Posterior vena cava (tissue), 2 donors: ENCODE measurements at places on chromosomes 12 and 14.

- DNase-seq, result no peak
Measured at GRCh38 chr12:66279123-66279712, 23.1 kb upstream of the HELB start.

DNA sequence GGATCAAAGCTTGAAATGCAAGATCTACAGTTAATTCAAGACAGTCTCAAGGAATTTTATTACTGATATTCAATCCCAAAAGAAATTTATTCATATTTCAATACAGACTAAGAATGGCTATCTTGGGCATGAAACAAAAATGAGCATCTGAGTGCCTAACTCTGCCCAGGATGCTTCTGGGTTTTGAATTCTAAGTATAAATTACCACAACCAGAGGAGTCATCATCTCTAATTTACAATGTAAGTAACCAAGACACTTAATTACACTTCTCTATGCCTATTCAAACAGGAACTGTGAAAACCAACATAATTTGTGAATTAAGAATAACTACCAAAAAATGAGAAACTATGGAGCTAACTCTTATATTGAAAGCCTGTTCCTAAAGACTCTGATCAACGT is 14.1 kb downstream of the OSBPL8 start:
- DNase-seq, result no peak

GRCh38 chr14:52055167-52055566 is 13.7 kb downstream of the NID2 start:
- DNase-seq, result no peak

GRCh38 chr12:14214495-14214894 is 151.0 kb upstream of the ATF7IP start:
- DNase-seq, result no peak

DNA sequence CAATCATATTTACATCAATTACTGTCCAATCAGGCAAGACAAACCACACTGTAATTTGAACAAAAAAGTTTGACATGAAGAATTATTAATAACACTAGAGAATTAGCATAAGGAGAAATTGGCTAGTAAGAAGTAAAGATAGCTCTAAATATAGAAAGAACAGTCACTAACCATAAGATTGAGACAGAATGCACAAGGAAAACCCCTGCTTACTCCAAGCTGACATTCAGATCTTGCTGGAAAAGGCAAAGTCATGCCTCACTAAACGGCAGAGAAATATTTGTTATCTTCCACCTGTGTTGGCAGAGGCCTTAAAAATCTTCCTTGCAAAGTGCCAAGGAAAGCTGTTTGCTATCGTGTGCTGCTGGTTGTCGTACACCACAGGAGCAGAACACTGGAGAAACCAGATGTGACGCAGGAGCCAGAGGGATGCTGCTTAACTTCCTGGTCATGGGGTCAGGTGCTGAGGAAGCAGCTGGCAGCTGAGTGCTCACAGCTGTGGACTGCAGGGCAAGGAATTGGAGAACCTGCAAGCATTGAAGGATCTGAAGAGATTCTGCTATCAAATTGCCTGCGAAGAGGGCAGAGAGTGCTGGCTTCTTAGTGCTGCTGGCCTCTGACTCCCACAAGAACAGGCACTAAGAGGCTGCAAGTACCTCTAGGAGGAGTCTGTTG is 1323.3 kb downstream of the LRFN5 start:
- peak; percentile 83 for DNase-seq

DNA sequence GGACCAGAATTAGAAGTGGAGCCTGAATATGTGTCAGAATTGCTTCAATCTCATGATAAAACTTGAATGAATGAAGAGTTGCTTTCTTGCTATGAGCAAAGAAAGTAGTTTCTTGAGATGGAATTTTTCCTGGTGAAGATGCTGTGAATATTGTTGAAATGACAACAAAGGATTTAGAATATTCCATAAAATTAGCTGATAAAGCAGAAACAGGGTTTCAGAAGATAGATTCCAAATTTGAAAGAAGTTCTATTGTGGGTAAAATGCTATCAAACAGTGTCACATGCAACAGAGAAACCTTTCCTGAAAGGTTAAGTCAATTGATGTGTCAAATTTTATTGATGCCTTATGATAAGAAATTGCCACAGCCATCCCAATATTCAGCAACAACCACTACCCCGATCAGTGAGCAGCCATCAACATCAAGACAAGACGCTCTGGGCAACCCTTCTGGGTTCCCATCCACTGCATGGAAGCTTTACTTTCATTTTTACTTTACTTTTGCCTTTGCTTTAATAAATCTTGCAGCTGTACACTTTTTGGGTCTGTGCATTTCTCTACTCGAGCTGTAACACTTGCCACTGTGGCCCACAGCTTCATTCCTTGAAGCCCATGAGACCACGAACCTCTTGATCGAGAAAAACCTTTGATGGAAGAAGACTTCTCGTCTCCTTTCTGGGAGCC is 104.0 kb upstream of the SSTR1 start:
- DNase-seq, result no peak

DNA sequence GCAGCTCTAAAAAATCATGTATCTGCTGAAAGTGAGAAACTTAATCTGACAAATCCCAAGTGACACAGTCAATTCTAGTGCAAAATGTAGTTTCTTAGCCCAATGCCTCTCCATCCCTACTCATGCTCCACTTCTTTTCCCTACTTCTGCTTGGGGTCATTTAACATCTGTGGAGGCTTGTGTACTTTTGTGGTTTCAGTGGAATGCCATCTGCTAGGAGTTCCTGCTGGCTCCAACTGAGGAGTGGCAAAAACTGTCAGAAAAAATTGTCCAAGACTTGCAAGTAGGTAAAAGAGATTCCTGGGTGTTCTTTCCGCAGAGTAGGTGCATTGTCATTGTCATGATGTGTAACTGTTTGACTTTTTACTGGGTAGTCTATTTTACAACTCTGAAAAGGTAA is 12.5 kb upstream of the AVPR1A start:
- no peak for DNase-seq

DNA sequence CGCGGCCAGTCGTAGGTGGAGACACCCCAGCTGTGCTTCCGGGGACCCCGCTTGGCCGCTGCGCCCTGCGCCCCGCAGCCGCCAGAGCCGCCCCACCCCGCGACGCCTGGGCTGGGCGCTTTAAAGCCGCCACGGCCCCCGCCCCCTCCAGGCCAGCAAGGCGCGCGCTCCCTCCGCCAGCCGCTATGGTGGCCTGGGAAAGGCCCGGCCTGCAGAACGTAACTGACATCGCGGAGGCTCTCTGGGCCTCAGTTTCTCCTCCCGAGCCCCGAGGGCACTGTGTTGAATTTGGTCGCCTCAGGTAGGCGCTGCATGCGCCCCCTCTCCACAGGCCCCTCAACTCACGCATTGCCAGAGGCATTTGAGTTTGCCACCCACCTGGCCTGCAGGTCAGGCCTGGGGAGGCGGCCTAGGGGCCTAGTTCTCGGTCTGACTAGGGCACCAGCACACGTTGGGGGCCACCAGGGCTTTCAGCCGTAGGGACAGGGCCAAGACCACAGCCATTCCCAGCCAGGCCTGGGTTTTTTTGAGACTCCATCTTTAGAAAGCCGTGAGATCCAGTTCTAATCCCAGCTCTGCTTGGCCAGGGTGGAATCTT is at the start of gene NGB:
Gene NGB, minus strand, starts transcription at position 94 of the 598 bp plus-strand sequence. CDS start 269 bp downstream, outside the sequence.
- DNase-seq, result peak; percentile 52

DNA sequence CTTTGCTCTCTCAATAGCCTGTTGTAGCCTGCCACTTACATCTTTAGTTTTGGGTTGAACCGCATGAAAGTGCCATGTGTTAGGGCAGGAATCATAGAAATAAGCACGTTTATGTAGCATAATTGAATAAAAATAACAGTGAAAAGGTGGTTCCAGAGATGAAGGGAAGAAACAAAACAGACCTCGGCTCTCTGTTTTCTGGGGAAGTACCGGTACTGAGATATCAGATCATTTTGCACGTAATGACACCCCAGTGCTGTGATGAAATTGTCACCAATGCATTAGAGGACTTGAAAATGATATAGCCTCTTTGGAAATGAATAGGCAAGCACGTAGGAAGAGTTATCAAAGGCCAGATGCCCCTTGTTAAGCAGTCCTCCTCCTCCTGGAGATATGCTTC is 42.5 kb upstream of the DLK1 start:
- DNase-seq, result no peak

- peak; percentile 49 for DNase-seq
Measured at GRCh38 chr12:109645194-109645593, 68.4 kb upstream of the FAM222A start.

GRCh38 chr12:51547606-51548005 is 43.4 kb upstream of the SCN8A start:
- no peak for DNase-seq

DNA sequence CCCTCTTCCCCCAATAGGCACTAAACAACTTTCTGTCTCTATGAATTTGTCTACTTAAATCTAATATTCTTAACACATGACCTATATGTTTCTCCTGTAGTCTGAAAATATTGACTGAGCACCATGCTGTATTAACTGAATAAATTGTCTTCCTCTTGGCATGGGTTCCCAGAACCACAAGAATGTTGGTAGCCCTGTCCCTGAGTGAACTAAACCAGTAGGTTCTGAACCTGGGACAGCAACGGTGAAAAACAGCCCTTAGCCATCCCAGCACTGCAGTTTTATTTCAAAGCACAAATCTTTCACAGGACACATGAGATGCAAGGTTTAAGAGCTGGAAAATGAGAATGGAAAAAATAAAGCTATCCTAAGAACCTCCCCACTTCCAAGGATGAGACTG is 20.4 kb upstream of the HSP90B1 start:
- no peak for DNase-seq

- DNase-seq, result no peak
Measured at GRCh38 chr12:110355073-110355472, 48.4 kb downstream of the ANAPC7 start.

DNA sequence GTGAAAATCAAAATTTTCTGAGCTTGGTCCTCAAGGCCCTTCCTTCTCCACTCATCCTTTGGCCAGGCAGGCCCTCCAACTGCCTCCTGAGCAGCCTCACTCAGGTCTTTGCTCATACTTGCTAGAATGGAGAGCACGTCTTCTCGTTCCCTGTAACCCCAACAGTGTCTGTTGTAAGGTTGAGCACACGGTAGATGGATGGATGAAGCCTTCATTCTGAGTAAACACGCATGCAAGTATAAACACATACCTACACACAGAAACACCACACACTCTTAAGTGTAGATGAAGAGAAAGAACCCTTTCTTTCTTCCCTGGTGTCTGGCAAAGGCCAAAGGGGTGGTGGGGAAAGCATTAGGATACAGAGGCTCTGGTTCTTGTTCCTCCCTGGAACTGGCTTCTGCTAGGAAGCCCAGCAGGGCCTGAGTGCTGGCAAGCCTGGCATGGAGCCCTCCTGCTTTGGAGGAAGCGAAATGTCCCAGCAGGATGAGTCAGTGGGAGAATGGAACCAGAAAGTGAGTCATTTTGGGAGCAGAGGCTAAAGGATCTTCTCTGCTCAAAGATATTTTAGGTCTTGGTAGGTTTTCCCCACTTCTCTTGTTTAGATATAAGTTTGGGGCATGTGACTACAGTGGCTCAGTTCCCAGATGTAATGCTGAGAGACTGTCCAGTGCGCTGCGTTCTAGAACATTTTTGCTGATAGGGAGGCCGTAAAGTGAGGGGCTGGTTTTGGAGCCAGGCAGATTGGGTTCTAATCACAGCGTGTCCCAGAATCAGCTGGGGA is 127.4 kb downstream of the CACNA1C start:
- peak; percentile 94 for DNase-seq

DNA sequence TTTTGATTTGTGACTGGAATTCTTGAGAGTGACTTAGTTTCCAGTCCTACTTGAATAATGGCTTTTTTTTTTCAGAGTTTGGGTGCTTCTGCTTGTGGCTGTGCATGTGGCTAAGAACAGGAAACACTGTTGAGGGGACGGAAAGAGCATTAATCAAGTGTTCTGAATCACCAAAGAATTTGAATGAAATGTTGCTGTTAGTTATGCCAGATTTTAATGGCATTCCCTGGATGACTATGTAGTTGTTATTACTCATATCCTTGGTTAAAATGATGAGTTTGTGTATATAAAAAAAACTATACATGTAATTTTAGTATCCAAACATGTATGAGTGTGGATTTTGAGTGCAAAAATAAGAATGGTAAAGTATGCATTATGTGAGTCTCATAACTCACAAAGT is 347.9 kb downstream of the BCAT1 start:
- no peak for DNase-seq

GRCh38 chr12:25960961-25961360 is 2.5 kb downstream of the RASSF8 start:
- DNase-seq, result no peak

GRCh38 chr12:29782285-29782870 is 1.4 kb downstream of the TMTC1 start:
- no peak for DNase-seq

DNA sequence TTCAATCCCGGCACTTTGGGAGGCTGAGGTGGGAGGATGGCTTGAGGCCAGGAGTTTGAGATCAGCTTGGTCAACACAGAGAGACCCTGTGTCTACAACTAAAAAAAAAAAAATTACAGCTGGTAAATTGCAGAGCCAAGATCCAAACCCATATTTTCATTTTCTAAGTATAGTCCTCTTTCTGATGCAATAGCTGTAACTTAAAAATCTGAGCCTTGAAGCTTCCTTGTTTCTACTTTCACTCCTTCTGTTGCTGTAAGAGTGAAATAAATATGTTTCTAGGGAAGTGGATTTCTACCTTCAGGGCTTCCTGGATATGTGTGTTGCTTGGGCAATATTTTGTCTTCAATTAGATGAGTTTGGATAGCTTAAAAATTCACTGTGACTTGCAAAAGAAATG is 42.0 kb upstream of the PRICKLE1 start:
- DNase-seq, result no peak

- peak; percentile 80 for DNase-seq
Measured at GRCh38 chr12:108798551-108799221, 58.7 kb downstream of the SSH1 start.

DNA sequence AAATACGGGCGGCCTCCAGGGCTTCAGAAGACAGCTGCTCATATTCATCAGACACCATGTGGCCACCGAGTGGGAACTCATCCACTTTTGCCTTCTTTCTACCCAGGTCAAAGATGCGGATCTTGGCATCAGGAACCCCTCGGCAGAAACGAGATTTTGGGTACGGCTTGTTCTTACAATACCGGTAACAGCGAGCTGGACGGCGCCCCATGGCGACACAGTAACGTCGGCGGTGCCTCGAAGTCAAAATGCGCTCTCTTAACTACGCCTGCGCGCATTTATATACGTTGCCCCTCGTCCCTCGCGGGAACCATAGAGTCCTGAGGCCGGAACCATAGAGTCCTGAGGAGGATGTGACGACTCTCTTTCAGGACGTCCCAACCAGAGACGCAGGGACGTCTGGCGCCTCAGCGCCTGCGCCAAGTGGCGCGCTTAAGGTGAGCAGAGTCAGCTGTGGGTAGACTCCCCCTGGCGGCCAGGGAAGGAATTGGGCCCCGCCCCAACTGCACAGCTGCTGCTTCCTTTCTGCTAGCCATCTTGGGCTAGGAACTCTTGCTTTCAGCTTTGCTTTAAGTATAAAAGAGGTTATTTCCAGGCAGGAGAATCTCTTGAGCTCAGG is at the start of gene RPL10L:
Gene RPL10L, minus strand, starts transcription at position 256 of the 619 bp plus-strand sequence. Its CDS starts 45 bp downstream, at position 211.
- DNase-seq, result no peak

- no peak for DNase-seq
Measured at GRCh38 chr12:54598970-54599369, 10.5 kb upstream of the PPP1R1A start.

- no peak for DNase-seq
Measured at GRCh38 chr12:74791365-74791764, 253.7 kb downstream of the ATXN7L3B start.
